ENCODE measurements at places on chromosomes 3 and 15.

DNA sequence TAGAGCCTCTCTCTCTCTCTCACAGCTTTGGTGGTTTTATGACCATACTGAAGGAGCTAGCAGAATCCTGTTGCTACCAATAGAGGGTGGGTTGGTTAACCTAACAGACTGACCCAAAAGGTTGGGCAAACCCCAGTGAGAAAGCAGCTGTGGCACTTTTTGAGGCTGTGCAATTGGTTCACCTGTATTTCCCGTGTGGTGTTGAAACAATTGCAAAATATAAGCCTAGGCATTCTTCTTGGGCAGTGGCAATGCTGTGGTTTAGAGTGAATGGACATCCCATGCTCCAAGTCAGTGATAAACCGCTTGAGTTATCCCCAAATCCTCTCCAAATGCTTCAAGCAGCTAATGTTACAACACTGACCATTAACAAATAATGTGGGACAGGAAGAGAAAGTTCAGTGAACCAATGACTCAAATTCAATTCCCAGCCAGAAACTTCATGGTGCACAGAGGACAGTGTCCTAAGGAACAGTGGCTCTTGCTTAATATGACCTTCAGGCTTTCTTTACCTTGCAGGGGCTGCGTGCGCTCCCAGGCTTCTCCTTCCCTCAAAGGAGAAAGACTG is 261.9 kb upstream of the ICE2 start:
- peak; percentile 59 for DNase-seq

GRCh38 chr3:97810779-97811390 is 10.9 kb upstream of the CRYBG3 start:
- DNase-seq: peak; percentile 67

DNA sequence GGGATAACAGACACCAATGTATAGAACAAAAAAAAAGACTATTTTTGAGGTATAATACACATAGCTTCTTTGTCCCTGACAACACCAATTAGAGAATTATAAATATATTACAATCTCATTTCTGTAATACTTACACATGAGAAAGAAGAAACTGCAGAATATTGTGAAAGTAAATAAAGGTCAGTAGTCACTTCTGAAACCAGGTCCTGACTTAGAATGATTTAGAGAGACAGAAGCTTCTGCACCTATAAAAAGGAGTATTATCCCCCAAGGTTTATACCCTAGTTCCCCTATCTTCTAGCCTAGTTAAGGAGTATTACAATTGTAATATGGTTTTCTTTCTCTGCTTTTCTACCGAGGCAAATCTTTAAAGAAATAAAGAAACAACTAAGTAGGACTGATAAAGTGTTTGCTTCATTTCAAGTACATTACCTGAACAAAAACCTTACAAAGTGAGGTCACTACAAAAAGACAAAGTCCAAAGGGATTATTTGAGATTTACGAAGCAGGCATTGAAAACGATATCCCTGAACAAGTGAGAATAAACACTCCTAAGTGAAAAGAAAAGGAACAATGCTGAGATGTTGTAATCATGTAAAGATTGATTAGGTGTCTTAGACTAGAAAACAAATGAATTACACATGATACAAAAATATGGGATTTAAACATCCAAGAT is 103.0 kb downstream of the GBE1 start:
- no peak for DNase-seq

DNA sequence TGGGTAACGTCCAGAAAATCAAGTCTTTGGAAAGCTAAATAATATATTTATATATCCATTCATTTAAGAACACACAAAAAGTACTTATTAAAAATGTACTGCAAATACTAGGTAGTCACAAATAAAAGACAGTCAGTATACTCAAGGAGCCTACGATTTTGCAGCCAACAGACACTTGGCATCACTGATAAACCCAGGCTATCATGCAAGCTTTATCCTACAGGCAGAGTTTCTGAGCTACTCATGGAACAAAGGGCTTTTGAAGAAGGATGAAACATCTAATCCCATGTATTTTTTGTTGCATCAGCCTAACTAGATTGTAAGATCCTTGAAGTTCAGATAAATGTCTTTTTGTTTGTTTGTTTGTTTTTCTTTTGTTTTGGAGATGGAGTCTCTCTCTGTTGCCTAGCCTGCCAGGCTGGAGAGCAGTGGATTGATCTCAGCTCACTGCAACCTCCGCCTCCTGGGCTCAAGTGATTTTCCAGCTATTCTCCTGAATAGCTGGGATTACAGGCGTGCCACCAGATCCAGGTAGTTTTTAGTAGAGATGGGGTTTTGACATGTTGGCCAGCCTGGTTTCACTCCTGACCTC is 319.4 kb upstream of the MDFIC2 start:
- DNase-seq: no peak

DNA sequence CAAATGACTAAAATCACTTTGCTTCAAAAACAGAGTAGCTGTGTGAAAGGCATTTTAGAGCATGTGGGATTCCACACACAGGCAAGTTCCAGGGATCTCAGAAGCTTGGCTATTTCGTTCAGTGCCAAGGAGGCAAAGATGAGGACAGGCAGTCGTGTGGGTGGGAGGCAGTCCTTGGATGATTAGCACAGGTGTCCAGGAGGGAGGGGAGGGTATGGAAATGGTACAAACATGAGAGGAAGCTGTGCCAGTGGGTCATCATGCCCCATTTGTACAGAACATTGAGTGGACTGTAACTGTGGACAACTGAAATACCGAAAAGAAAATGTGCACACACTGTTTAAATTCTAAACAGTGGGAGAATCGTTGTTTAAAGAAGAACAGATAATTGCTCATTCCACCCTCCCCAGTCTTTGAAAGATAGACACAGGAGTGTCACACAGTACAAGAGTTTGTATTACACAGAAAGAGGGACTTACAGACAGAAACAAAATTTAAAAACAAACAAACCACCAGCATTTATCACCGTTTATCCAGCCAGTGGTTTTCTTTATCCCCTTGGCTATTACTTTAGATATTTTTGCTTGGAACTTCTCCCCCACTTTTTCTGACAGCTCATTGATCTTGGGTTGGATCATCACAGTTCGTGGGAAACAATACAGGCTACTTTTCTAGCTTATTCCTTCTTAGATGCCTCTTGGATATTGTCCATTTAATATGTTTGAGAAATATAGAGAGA is 122.9 kb downstream of the GREM1 start:
- peak; percentile 63 for DNase-seq

- peak; percentile 12 for DNase-seq
These were observed 303.5 kb downstream of the PTPRG start for GRCh38 chr3:61864886-61865285.

DNA sequence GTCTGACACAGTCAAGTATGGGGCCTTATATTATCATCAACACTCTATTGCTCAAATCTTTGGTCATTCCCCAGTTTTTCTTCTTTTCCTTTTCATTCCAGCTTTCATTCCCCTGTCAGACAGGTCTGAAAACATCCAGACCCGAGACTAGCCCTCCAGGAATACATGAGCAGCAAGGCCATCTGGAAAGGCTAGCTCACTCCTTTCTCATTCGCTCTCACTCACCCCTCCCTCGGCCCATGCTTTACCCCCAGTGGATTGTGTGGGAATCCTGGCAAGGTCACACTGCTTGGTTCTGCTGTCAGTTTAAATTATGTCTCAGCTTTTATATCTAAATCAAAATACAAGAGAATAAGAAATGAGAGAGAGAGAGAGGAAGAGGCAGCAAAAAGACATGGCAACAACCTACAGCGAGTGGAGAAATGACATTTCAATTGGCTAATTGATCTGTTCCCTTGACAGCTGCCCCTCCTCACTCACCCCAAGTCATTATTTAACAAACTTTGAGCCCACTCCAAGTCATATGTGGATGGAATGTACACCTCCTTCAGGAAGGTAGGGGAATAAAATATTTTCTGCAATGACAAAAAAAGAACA is 962.2 kb downstream of the TUSC7 start:
- DNase-seq: no peak

Measured in GM23248 (cell line).